ENCODE measurements at places on chromosomes 7 and 10. TPM values are rescaled to one million over a fixed set of nuclear protein-coding genes. Genes with fewer than 3 reads are reported as not detected.

The NUTM2A gene
- 0.85 TPM for total RNA-seq

The AIMP2 gene
- total RNA-seq: 22.9 TPM

The ADAM12 gene
- 20.4 TPM for total RNA-seq

The PSD gene
- 0.22 TPM for total RNA-seq

The LOXL4 gene
- total RNA-seq: 7.5 TPM

The NRG3 gene
- total RNA-seq: 2.4 TPM

The SKAP2 gene
- 45.2 TPM for total RNA-seq

The SYNPO2L gene
- total RNA-seq: not detected

The MYH16 gene
- total RNA-seq: not detected

The FRMPD2 gene
- total RNA-seq: not detected

The BAMBI gene
- total RNA-seq: 2.2 TPM

The STRIP2 gene
- 0.57 TPM for total RNA-seq

The GPNMB gene
- total RNA-seq: 312 TPM

The AKR1C3 gene
- 181 TPM for total RNA-seq

The FMC1 gene
- 17.9 TPM for total RNA-seq

The SLC39A12 gene
- 0.49 TPM for total RNA-seq

The RAPGEF5 gene
- 19.7 TPM for total RNA-seq

The TMEM213 gene
- not detected for total RNA-seq

The CPEB3 gene
- total RNA-seq: 6.6 TPM

The LFNG gene
- total RNA-seq: 6.8 TPM

The RPEL1 gene
- total RNA-seq: not detected

The ENTPD1 gene
- 19.1 TPM for total RNA-seq

The ATP6V0E2 gene
- 7.5 TPM for total RNA-seq

The ABCB4 gene
- total RNA-seq: 0.98 TPM

The RHOBTB1 gene
- 28.0 TPM for total RNA-seq

The ANKRD61 gene
- total RNA-seq: not detected

The INMT gene
- 30.1 TPM for total RNA-seq

The SEMA4G gene
- total RNA-seq: 5.7 TPM

The CFAP46 gene
- total RNA-seq: not detected

The ZP3 gene
- 1.8 TPM for total RNA-seq

The TSPAN12 gene
- 12.1 TPM for total RNA-seq

The PDCD4 gene
- 147 TPM for total RNA-seq

The KLF14 gene
- 0.33 TPM for total RNA-seq

The ZNF503 gene
- 9.0 TPM for total RNA-seq

The SPDYE1 gene
- not detected for total RNA-seq

The ZFYVE27 gene
- 17.6 TPM for total RNA-seq

The PHKG1 gene
- total RNA-seq: 4.2 TPM

The LRGUK gene
- total RNA-seq: 0.57 TPM

The SFTPA1 gene
- total RNA-seq: not detected

The UCN3 gene
- total RNA-seq: not detected

The ITGA8 gene
- 0.33 TPM for total RNA-seq

The SKIDA1 gene
- 2.6 TPM for total RNA-seq

The PDLIM1 gene
- total RNA-seq: 118 TPM

The WEE2 gene
- total RNA-seq: not detected

The FEZF1 gene
- total RNA-seq: not detected

The ZNF853 gene
- 2.8 TPM for total RNA-seq

The GBX1 gene
- not detected for total RNA-seq

The CALCR gene
- total RNA-seq: 0.34 TPM

The ZNF425 gene
- total RNA-seq: 0.94 TPM

The CUZD1 gene
- 0.44 TPM for total RNA-seq

The FXYD4 gene
- not detected for total RNA-seq

The TMEM176B gene
- 11.3 TPM for total RNA-seq

The CREB5 gene
- total RNA-seq: 11.9 TPM

The LBX1 gene
- not detected for total RNA-seq

The POM121C gene
- total RNA-seq: 23.2 TPM
